ENCODE measurements at places on chromosomes 4 and X.

DNA sequence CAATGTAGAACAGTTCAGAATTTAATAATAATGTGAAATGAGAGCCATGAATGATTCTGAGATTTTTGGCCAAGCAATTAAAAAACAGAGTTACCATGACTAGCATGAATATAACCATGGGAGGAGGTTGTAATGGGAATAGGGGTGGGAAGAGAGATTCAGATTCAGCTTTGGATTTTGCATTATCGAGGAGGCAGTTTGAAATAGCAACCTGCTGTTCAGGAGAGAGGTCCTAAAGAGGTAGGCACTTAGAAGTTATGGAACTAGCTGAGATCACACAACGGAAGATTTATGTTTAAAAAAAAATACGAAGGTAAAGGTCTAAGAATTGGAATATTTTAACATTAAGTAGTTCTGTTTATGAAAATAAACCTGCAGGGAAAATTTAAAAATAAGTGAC is 124.4 kb upstream of the TECRL start:
- no peak for DNase-seq

DNA sequence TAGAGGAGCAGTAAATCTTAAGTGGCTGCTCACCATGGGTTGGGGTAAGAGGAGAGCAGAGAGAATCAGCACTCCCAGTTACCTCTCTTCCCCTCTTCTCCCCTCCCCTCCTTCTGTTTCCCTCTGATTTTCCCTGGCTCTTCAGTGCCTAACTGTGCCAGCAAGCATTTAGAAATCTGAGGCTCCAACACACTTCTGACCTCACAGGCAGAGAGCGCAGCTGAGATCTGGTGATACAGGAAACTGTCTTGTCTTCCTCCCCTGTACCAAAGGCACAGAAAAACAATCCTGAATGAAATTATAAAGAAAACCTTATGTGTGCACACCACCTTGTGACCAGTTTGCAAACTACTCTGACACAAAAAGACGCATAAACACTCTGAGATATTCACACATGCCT is 82.4 kb upstream of the SMIM10 start:
- DNase-seq, result peak; percentile 45

GRCh38 chr4:173526027-173526482 is 4.0 kb downstream of the HAND2 start:
- no peak for DNase-seq

GRCh38 chr4:48175328-48175727 is 41.3 kb upstream of the TXK start:
- no peak for DNase-seq

DNA sequence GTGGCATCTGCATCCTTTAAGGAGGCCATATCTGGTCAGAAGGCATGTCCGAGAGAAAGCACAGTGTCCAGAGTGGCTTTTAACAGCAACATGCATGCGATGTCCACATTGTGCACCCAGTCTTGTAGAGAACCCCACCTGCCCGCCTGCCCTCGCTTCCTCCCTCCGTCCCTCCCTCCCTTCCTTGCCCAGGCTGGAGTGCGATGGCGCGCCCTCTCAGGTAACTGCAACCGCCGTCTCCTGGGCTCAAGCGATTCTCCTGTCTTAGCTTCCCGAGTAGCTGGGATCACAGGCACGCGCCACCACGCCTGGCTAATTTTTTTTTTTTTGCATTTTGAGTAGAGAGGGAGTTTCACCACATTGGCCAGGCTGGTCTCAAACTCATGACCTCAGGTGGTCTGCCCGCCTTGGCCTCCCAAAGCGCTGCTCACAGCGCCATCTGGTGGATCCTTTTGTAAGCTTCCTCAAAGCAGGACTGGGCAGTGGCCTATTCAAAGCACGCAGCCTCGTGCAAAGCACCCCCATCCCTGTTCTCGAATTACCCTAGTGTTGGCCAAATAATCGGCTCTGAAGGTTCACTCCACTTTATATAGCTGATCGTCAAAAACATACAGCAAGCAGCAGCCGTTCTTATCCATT is 15.0 kb downstream of the BRCC3 start:
- DNase-seq, result peak; percentile 50

DNA sequence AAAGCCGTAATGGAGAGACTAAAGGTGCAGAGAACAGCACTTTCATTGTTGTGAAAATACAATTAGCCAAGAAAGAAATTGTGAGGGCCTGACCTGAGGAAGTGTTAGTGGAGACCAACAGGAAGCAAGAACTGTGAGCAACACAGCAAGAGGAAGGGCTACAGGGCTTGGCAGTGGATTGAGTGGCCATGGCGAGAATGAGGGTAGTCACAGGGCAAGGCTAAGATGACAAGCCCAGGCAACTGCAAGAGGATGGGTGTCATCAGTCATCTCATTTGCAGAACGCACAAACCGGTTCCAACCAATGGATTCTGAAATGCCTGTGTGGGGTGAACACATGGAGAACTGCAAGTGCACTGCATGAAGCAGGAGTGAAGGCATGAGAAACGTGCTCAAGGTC is 3.6 kb downstream of the SLC10A6 start:
- no peak for DNase-seq

DNA sequence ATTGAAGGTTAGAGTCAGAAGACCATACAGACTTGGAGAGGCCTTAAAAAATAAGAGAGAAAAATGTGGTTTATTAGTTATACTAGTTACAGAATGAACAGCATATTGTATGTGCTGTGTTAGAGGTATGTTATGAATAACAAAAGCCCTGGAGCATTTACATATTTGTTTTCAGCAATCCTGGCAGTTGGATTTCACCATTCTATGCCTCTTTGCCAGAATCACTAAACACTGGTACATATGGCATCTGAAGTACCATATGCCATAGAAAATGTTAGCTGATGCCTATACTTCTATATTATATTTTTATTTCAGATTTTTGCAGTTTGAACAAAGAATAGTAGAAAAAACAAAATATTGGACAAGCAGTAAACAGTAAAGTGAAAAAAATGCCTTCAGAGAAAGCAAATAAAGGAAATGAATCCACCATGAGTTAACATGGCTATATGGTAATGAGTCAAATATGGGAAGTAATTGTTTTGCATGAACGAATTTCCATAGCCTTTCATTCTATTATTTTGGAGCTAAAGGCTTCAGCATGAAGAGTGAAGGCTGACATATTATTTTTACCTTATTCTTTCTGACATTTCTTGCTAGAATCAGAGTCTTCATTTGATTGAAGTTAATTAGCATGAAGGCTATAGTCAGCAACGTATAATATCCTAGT is 41.9 kb upstream of the PRDM8 start:
- DNase-seq, result no peak

DNA sequence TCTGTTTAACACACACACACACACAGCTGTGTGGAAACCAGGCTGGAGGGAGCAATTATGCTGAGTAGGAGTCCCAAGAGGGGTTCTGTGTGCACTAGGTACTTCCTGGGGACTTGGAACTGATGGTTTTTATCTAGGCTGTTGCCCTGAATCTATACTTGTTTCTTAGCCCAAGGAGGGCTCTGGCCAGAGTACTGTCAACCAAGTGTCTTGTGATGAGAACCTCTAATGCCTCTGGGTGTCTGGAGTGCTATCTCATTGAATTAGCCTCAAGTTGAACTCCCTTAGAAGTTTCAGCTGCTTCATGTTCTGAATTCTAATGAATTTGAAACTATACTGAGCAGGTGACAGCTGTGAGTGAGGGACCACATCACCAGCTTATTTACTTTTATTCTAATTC is 16.6 kb downstream of the ARHGAP24 start:
- DNase-seq, result no peak

DNA sequence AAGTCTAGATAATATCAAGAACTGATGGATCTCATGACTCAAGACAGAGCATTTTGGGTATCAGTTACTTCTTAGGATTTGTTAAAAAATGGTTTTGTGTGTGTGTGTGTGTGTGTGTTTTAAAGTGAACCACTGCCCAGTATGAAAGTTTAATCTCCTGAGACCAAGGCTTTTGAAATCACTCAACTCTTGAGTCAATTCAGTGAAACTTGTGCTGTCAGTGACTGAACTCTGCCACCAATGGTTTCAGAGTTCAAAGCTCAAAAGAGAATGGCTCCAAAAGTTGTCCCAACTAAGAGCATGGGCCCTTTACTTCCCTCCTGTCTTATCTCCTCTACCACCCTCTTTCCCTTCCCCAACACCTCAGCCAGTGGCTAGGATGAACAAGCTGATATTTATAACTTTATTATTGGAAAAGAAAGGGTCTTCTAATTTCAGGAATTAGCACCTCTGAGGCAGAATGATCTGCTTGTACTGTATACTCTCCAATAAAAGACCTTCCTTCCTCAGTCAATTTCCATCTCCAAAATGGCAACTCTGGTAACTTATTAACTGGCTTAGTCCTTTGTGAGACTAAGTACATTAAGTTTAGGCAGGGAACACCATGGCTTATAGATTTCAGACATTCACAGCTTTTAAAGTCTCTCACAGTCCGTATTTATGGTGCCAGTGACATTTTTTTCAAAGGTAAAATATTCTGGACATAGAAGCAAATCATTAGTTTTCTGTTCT is 152.2 kb downstream of the REPS2 start:
- no peak for DNase-seq

DNA sequence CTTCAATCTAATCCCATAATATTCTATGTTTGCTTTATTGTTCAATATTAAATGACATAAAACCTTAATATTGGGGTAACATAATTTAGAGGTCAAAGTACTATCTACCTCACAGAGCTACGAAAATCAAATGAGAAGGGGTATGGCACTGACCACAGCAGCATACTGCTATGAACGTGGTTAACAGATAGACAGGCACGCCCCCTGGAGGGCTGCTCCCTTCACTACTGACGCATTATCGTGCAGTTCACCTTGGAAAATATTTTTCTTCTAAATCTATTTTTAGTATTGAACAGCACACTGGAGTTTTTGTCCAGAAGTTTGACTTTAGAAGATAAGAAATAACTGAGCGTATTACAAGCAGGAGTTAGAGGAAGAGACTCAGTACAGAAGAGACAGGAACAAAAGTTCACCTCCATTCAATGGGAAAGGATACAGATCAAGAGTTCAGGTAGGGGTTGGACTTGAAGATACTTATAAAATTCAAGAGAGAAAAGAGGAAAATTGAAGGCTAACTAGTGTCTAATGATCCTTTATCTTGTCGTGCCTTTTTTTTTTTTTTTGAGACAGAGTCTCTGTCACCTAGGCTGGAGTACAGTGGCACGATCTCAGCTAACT is 22.7 kb downstream of the MAP9 start:
- peak; percentile 52 for DNase-seq

GRCh38 chr4:112225157-112225556 is 6.4 kb upstream of the AP1AR start:
- no peak for DNase-seq

DNA sequence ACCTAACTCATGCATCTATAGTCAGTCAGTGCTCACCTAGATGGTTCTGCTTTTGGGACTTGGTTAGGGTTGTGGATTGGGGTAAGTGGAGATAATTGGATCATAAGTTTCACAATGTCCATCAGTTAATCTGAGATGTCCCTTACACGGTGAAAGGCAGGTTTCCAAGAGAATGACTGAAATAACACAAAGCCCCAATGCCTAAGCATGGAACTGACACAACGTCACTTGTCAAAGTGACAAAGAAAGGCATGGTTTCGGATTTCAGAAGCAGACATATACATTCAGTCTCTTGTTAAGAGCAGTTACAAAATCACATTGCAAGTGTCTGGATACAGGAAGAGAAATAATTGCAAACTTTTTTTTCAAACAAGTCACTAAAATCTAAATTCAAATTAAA is 1456.9 kb downstream of the TECRL start:
- no peak for DNase-seq

DNA sequence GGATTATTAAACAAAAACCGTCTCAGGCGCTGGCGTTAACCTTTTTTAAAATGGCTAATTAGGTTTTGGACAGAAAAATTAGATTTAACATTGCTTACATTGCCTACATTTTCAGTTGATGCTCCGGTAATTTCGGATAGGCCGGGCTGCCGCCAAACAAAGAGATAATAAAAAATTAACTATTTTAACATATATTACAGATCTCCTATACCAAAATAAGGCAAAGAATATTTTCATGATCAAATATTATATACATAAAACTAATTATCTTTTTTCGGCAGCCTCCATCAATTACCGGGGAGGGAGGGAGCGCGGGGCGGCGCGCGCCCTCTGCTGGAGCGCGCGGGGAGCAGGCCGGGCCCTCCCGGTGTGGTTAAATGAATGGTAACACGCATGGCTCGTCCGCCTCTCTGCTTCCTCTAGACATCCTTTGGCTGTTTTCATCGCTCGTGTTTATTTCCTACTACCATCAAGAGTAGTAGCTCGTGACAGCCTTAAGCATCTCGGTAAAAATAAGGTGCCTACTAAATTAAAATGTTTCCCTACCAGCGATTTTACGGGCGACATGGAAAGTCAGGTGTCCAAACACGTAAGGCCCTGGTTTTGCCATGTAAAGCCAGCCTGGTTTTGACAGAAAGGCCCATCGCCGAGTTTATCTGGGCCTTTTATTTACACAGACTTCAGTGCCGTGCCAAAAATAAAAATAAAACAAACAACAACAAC is 52.4 kb upstream of the TMEM33 start:
- peak; percentile 63 for DNase-seq

DNA sequence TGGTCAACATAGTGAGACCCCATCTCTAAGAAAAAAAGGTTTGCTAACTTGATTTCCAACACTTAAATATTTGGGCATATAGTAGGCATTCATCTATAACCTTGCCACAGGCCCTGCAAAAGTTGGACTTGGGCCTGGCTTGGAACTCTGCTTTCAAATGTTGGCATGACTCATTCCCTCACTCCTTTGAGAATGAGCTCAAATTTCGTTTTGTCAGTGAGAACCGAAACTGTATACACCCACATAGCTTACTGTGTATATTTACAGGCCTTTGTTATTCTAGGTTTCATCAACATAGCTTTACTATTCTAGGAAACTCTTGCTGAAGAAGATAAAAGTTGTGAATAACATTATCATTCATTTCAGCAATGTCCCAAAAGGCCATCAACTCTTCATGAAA is 88.7 kb upstream of the ELOVL6 start:
- no peak for DNase-seq

GRCh38 chrX:10482261-10482660 is 138.1 kb downstream of the MID1 start:
- DNase-seq, result no peak

DNA sequence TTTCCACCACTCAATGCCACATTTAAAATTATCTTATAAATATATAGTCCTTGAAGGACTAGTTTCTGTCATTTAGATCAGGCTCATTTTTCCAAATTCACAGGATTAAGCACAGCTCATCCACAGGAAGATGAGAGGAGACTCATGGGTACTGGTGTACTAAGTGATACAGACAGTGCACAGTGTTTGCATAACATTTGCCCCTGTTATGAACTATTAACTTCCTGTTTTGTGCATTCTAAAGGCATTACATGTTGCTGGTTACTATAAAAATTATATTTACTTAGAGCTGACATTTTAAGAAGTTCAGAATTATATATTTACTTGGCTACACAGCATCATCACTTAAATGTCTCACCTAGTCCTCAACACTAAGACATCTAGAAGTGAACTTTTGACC is 772.0 kb downstream of the TECRL start:
- no peak for DNase-seq

- no peak for DNase-seq
Observed at GRCh38 chr4:87058356-87059073, 123.7 kb downstream of the AFF1 start.

GRCh38 chr4:167890226-167890625 is 202.1 kb upstream of the ANXA10 start:
- no peak for DNase-seq

Measured in activated naive CD4-positive, alpha-beta T cell treated with anti-CD3 and anti-CD28 coated beads, Interleukin-2, amount 10 ng/mL, durations not matched to agents 7 days and 5 days (primary cell).